ENCODE measurements at places on chromosomes 7 and 10. TPM values are rescaled to one million over a fixed set of nuclear protein-coding genes. Genes with fewer than 3 reads are reported as not detected.

MACROH2A2 gene
- 20.5 TPM for polyA plus RNA-seq

EPO gene
- polyA plus RNA-seq = not detected

SCIN gene
- 0.80 TPM for polyA plus RNA-seq

MRLN gene
- 172 TPM for polyA plus RNA-seq

LOXL4 gene
- polyA plus RNA-seq = 11.5 TPM

NCOA4 gene
- polyA plus RNA-seq = 104 TPM

All from hindlimb muscle (tissue), 1 donor.